Right lung (tissue), 10 donors: ENCODE measurements at places on chromosomes 7 and 10. TPM values are rescaled to one million over a fixed set of nuclear protein-coding genes. Genes with fewer than 3 reads are reported as not detected.

The CDC14C gene
- not detected for polyA plus RNA-seq

The MRPS16 gene
- polyA plus RNA-seq, result 58.9 TPM

The DLX6 gene
- polyA plus RNA-seq, result not detected

The TRPV5 gene
- 0.09 TPM for polyA plus RNA-seq
